ENCODE measurements at places on chromosomes 7 and 10. TPM values are rescaled to one million over a fixed set of nuclear protein-coding genes. Genes with fewer than 3 reads are reported as not detected.

DNA sequence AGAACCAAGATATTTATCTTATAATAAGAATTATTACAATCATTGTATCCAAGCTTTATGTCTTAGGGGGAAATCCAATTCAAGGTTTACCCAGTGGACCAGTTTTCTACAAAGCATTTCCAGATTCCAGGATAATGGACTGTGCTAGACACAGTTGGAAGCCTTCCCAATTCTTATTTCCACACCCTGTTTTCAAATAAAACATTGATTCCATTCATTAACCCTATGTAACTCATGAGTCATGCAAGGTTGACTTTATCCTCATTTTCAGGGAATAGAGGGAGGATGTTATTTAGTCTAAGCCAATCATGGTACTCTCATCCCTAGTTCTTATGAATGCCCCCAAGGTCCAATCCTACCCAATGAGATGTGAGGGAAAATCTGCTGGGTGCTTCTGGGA is 145.7 kb downstream of the RNLS start:
- H3K36me3 ChIP-seq, result no peaks in the 10 kb centered on the region
- H3K4me1 ChIP-seq, result no peaks in the 10 kb centered on the region
- no peak overlapping the region for H3K4me3 ChIP-seq

VIPR2 gene
- total RNA-seq, result 0.70 TPM

- no peak for DNase-seq
- H3K27ac ChIP-seq, result no peak overlapping the region
- no peak overlapping the region for H3K4me3 ChIP-seq
- H3K27me3 ChIP-seq, result no peaks in the 10 kb centered on the region
- H3K4me1 ChIP-seq, result peaks cover 6% of the 10 kb centered on the region
Measured at GRCh38 chr7:115226410-115226809, 304.5 kb downstream of the MDFIC start.

DNA sequence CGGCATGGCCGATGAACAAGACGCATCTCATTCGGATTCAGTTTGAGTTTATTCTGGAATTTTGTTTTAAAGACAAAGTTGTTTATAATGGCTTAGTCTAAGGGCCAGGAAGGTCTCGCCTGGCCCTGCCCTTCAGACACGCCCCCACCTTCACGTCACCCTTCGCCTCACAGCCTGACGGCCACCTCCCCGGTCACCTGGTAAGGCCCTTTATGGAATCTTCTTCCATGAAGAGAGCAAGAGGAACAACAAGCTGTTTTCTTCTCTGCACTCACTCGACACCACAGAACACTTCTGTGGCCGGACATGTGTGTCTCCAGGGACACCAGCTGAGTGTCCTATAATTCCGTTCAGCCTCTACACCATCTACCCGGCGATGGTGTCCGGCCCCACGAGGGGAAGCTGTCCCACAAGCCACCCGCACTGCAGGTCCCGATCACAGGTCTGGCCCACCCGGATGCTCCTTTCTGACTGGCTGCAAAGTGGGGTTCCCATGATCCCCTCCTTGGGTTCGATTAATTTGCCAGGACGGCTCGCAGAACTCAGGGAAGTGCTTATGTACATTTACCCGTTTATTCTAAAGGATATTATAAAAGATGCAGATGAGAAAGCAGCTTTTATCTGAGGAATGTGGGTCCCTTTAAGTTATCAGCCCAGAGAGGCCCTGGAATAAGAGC is 17.4 kb upstream of the KNDC1 start:
- H3K27me3 ChIP-seq, result peaks cover 12% of the 10 kb centered on the region
- H3K4me3 ChIP-seq, result no peak overlapping the region
- peaks cover 8% of the 10 kb centered on the region for H3K4me1 ChIP-seq
- H3K36me3 ChIP-seq, result no peaks in the 10 kb centered on the region

Data from activated T-helper 1 cell treated with anti-CD3 and anti-CD28 coated beads, Interleukin-12 subunit alpha, Interleukin-12 subunit beta, Interleukin-2, Interleukin-4 antibody, amounts not matched to agents 30 ng/mL and 10 ng/mL and 1 ng/mL, durations not matched to agents 14 hours and 24 hours and 36 hours (primary cell).